ENCODE measurements at places on chromosomes 1 and 21.

DNA sequence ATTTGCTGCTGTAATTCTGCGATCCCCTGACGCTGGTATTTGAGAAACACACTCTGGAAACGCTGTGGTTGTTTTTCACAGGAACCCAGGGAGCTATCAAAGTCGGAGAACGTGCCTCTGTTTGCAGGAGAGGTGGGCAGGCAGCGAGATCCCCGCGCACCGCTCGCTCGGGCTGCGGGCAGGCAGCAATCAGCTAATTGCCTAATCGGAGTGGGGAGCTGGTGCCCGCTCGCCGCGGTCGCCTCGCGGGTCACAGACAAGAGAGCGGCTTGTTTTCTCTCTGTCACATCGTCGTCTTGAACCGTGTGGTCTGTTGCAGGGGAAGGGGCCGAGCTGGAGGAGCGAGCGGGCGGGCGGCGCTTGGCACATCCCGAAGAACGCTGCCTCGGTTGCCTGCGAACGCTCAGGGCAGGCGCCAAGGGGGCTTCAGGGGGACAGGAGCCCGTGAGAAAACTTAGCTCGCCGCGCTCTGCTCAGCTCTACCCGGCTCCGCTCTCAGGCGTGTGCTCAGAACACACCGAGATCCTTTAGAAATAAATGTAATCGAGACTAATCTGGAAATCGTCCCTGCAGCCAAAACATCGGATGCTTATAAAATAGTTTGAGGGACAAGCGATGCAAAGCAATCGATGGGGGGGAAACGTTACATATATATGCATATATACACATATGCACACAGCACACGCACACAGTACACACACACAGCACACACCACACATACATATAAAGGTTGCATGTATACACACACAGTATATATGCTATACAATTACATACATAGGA is 93.6 kb upstream of the SMYD2 start:
- DNase-seq, result no peak

- DNase-seq, result no peak
Measured at GRCh38 chr21:29893687-29894086, 46.1 kb downstream of the GRIK1 start.

GRCh38 chr1:228902781-228903433 is 167.6 kb downstream of the RHOU start:
- peak; percentile 93 for DNase-seq

- DNase-seq, result no peak
Measured at GRCh38 chr1:160880216-160880615, 4.8 kb downstream of the ITLN1 start.

GRCh38 chr1:15942661-15943327 is 33.1 kb downstream of the ZBTB17 start:
- no peak for DNase-seq

GRCh38 chr1:169699707-169700106 is 11.7 kb downstream of the SELL start:
- DNase-seq, result no peak

GRCh38 chr1:40736085-40736531 is 44.6 kb downstream of the NFYC start:
- DNase-seq, result no peak

DNA sequence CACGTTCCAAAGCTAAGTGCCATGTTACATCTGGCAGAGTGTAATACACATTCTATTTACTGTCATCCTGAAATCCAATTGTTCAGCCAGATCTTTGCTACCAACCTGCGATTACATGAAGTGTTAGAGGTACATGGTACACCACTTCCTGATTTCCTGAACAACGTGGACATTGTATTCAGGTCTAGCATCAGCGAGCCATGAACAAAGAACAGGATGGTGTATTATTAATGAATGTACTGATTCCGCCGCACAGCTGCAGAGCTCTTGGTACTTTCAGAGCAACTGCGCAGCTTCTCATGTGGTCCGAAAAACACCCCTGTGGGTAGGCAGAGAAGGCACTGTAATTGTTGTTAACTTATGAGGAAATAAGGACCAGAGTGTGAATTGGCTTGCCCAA is 511.4 kb downstream of the AJAP1 start:
- DNase-seq, result no peak

GRCh38 chr21:23874271-23874670 is 1733.0 kb downstream of the MRPL39 start:
- no peak for DNase-seq

DNA sequence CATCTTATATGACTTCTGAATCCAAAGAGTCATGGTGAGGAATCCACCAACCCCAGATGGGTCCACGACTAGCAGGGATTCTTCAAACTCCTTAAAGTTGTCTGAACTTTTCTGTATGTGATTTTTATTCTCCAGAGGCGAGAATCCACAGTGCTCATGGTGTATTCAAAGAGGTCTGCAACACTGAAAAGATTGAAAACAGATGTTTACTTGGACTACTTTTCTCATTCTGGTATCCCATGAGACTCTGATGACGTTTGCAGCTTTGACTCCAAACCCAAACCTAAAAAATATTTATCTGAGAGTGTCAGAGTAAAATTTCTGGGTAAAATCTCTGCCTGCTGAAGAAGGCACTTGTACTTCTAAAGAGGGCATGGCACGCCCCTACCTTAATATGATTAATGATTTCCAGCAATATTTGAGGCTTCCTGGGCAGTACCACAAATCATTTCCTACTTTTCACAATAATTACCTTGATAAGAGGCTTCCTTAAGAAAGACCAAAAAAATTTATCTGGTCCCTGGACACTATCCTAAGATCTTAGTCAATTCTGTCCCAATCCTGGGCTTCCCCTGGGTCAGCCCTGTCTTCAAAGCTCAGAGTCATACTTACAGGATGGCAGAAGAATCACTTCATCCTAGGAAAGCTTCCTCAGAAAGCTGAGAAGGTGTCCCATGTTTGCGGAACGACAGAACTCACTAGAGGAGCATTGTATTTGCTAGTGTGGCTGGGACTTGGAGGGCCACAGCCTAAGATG is 76.5 kb upstream of the MAP10 start:
- DNase-seq, result no peak

DNA sequence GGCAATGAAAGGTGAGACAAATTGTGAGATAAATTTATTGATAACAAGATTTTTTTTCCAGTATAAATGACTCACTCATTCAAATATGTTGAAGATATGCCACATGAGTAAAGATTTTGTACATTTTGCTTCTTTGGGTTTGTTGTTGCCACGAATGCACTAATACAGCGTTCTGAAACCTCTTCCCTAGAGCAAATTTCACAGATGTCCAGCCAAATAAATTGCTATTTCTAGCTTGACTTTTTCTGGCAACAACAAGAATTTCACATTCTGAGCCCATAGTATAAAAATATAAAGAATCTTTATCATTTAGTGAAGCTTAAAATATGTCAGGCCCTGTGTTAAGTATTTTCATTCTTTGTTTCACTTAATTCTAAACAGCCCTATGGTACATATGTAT is 114.5 kb upstream of the COL24A1 start:
- no peak for DNase-seq

- DNase-seq, result no peak
Measured at GRCh38 chr1:228059634-228060457, 22.7 kb upstream of the ARF1 start.

- peak; percentile 97 for DNase-seq
Measured at GRCh38 chr1:7117399-7118281, 332.4 kb downstream of the CAMTA1 start.

- DNase-seq, result no peak
Measured at GRCh38 chr1:3275471-3276340, 178.8 kb upstream of the ARHGEF16 start.

- DNase-seq, result no peak
Measured at GRCh38 chr1:200302192-200302920, 107.5 kb downstream of the ZNF281 start.

DNA sequence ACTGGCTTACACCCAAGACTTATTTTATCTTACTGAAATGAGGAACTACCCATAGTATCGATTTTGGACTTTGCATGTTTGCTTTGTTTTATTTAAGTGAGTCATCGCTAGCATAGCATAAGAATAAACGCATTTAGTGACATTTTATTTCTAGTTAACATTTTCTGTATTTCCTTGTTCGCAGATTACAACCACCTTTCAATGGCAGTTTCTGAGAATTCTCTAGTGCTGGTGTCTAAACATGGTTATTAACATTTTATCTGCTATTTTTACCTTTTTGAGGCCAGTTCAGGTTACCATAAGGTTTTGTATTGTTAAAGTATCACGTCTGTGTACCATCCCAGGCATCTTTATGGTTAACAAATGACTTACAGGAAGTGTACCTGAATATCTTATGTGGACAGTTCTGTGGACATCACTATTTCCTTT is 24.5 kb downstream of the EEIG2 start:
- DNase-seq, result no peak

GRCh38 chr1:58442114-58442513 is 104.4 kb downstream of the OMA1 start:
- DNase-seq, result no peak

- DNase-seq, result peak; percentile 87
Measured at GRCh38 chr1:221449801-221450470, 292.0 kb downstream of the DUSP10 start.

DNA sequence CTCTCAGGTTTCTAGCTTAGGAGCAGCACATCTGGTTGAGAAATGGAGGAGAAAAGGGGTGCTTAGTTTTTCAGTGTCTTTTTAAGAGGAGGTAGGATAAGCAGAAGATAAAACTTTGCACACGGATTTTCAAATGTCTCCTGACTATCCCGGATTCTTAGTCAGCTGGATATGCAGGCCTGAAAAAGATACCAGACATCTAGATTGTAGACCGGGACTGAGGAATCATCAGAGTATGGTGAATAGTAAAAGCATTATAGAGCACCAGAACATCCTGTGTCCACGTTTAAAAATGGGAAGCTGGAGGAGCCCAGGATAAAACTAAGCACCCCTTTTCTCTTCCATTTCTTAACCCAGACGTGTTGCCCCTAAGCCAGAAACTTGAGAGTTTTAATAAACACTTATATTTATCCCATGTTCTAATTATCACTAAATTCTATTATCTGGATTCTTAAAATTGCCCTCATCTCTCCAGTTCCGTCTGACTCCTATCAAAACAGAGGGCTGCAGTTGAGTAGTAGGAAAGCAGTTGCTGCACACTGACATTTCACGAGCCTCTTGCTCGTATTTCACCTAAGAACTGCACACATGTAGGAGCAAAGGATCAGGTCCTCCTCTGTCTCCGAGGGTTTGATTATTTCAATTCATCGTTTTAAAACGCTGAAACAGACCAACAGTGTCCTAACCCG is 609 bp downstream of the PIGK start:
- no peak for DNase-seq

GRCh38 chr1:23910553-23911246 is 2.5 kb downstream of the CNR2 start:
- no peak for DNase-seq

DNA sequence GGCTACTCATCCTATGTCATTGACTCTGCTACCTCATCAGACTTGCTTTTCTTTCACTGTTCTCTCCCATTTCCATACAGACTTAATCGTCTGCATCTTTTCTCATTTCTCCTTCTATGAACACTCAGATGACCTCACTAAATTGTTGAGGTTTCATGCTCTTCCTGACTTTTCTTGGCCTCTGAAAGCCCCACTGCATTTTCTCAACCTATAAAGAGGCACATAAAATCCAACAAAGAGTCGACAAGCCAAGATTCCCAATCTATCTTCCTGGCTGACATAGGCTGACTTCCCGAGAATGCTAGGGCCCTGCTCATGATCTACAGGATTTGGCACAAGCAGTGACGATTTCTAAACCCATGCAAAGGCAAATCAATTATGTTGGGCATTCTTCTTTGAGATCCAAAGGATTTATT is 280.8 kb upstream of the DPYD start:
- DNase-seq, result no peak

DNA sequence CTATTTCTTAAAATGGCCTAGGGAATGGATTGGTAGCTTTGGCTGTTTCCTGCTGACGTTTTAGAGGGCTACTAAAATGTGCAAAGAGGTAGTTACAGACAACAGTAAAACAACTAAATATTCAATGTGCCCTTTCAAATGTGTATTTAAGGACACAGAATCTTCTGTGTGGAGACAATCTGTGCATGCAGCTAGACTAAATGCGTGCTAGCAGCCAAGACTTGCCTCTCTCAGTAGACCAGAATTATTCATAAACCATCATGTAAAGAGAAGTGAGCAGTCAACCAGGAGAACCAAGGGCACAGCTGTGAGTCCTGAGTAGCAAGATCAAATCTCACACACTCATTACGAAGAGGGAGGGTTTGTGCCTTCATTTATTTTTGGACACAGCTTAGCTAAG is 160.2 kb upstream of the GREM2 start:
- no peak for DNase-seq

- no peak for DNase-seq
Measured at GRCh38 chr1:16085522-16085921, 12.1 kb upstream of the FAM131C start.

DNA sequence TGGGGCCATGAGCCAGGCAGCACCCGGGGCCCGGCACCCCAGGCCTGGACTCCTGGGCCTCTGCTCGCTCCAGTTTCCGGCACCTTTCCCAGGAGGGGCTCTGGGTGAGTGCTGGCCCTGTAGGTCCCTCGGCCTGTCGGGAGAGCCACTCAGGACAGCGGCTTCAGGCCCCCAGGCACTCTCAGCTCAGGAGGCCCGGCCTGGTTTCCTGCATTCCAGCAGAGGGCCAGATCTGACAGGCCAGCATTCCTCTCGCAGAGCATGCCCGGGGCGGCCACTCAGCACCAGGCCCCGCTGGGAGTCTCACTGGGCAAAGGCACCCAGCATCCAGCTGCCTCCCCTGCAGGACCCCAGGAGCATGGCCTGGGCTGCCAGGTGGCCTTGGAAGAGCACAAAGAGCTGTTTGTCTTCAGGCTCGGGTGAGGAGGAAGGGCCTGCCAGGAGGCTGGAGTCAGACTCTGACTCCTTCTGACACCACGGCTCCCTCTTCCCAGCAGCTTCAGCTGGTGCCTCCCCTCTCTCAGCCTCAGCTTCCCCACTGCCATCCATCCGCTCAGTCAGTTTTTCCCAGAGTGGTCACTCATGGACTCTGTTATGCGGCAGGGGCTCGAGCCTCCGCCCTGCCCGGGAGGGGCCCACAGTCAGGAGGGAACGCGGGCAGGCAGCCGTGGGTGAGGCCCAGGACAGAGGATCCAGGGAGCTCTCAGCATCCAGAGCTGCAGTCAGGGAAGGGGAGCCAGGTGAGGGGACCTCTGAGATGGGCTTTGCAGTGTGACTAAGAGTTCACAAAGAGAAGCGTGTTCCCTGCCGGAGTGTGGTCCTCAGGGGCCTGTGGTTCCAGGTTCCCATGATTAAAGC is 51.7 kb downstream of the WNT9A start:
- DNase-seq, result no peak

- peak; percentile 68 for DNase-seq
Measured at GRCh38 chr21:43603233-43603626, 56.1 kb downstream of the HSF2BP start.

Measured in RCC 7860 (cell line).